Activated CD4-positive, alpha-beta T cell treated with anti-CD3 and anti-CD28 coated beads for 4 hours (primary cell): ENCODE measurements at places on chromosomes 11 and 22.

GRCh38 chr11:83835423-83835822, 549.3 kb upstream of the CCDC90B start:
- no peak for DNase-seq

GRCh38 chr11:71170624-71171423, 81.6 kb downstream of the SHANK2 start:
- no peak for DNase-seq

GRCh38 chr11:123543797-123544196, 110.6 kb downstream of the SCN3B start:
- DNase-seq, result no peak

GRCh38 chr11:17986711-17987220, 26.1 kb downstream of the SERGEF start:
- DNase-seq, result no peak

DNA sequence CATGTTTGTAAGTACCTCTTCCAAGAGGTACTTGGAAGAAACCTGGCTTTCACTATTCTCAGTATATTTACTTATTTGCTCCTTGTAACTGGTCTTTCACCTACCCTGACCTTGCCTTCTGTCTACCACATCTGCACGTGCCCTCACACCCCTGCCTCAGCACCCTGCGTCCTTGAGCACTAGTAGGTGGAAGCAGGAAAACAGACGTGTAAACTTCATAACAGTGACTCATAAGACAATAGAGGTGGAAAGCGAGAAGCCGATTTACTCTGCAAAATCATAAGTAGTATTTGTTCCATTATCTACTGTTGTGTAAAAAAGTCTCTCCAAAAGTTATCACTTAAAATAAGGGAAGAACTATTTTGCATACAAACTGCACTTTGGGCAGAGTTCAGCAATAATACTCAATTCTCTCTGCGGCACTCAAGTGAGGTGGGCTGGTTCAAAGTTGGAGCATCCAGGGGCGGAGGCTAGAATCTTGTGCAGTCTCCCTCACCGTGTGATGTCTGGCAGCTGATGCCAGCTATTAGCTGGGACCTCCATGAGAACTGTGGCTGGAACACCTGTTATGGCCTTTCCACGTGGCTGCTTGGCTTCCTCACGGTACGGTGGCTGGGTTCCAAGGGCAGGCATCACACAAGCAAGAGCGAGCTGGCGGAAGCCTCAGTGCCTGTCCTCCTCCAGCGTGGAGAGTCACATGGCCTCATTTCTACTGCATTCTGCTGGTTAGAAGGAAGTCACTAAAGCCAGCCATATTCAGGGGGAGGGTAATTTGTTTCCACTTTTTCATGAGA, 30.4 kb downstream of the PACS1 start:
- DNase-seq, result peak; percentile 56

DNA sequence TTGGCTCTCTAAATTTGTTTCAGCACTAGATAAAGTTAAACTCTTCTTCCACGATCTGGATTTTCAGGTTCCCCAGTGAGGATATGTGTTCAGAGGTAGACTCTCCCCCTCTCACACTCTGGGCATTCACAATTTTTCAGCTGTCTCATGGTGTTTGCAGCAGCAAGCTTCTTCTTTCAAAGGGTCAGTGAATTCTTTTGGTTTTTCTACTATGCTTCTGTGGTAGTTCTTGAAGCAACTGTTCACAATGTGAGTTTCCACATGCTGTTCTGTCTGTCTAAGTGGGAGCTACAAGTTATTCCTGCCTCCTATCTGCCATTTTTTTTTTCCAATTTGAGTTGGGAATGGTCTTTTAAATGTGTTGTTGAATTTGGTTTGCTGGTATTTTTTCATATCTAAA, 25.4 kb downstream of the CNTF start:
- DNase-seq, result no peak

- DNase-seq, result no peak
Observed at GRCh38 chr11:115117956-115118493, 386.2 kb downstream of the CADM1 start.

GRCh38 chr11:38446336-38446735, 1848.3 kb upstream of the RAG2 start:
- DNase-seq, result no peak

GRCh38 chr11:69574608-69575255, 66.2 kb upstream of the CCND1 start:
- DNase-seq, result no peak

- no peak for DNase-seq
Observed at GRCh38 chr11:134676516-134677287, 264.7 kb upstream of the B3GAT1 start.

GRCh38 chr11:32852207-32852606, 22.5 kb downstream of the PRRG4 start:
- DNase-seq, result no peak

DNA sequence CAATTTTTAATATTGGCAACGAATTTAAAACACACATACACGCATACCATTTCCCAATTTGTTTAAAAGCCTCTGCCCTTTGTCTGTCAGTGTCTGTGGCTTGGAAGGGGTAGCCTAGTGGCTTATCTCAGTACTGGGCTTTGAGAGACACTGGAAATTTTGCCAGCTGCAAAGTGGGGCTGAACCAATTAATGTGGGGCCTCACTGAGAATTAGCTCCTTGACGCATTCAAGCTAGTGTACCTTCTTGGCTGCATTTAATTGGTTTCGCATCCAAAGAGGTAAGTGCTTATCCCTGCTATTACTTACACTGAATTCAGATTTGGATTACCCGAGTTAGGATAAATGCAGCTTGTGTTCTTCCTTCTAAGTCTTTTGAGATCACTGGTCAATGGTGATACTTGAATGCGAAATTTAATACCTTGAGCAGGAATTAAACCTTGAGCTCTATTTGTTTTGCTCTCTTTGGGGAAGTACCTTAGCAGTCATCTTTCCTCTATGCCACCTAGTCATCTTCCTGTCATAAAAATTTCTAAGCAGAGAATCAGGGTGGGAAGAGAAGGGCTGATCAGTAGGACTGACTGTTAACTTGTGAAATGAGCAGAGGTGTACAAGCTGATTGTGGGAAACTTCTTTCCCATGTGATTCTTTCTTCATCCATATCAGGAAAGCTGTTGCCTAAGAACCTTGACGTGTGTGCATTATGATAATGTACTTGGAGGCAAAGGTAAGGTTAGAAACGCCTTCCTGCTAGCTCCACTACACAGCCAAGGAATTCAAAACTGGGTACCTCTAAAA, 187.7 kb upstream of the E2F8 start:
- DNase-seq, result no peak

DNA sequence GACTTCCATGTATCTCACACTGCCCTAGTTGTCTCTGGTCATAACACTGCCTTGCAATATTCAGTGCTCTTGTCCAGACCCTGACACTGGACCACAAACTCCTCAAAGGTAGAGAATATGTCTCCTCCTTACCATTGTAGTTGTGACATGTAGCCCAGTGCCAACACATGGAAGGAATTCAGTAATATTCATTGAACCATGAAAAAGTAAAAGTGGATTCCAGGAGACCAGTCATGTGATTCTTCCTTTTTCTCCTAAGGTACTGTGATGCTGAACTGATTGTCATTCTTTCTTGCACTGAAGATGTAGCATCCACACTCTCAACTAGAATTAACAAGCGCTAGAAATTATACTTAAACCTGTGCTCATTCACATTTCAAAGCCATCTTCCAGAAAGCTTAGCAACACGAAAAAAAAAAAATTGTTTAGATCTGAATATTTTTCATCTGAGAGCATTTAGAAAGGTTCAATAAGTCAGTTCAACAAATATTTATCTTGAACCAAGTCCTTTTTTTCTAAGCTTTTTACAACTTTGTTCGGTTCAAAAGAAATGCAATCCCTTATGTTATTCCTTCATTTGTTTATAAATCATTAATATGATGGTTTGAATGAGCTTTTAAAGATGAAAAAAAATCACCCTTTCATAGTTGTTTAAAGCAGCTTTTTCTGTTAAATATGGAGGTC, 224.7 kb upstream of the BLID start:
- DNase-seq, result no peak

DNA sequence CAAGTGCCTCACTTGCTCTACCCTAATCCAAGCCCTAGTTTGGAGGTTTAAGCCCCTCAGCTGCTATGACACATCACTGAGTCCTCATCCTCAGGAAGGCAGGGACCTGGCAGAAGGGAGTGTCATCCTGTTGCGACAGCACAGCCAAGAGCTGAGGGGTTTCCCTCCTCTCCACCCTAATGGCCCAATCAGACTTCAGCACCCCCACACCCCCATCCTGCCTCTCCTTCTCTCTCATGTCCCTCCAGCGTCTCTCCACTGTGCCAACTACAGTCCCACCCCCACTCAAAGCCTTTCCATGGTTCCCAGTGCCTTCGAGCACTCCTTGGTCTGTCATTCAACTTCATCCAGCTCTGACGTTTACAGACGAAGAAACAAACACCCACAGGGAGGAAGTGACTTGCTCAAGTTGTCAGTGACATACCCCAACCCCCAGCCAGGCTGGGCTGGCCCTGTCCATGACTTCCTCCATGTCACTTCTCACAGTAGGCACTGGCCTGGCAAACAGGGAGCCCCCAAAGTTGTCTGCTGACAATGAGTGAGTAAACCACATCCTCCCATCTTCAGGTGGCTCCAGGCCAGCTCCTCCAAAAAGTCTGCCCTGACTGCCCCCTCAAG, 15.6 kb downstream of the ARAP1 start:
- DNase-seq, result peak; percentile 60

DNA sequence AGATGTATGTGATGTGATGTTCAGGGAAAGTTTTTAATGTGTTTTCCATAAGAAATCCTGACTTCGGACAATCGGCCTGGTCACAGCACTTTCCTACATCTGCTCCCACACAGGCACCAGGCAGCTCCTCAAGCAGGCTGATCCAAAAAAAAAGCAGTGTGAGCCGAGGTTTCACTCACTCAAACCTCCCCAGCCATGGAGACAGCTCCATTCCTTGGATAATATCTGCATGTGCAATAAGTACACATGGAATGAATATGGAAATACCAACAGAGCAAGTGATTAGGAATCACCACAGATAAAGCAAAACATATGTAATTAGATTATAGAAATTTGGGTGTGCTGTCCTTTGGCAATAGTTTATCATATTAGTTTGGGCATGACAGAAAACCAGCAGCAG, 88.8 kb upstream of the API5 start:
- DNase-seq, result no peak

DNA sequence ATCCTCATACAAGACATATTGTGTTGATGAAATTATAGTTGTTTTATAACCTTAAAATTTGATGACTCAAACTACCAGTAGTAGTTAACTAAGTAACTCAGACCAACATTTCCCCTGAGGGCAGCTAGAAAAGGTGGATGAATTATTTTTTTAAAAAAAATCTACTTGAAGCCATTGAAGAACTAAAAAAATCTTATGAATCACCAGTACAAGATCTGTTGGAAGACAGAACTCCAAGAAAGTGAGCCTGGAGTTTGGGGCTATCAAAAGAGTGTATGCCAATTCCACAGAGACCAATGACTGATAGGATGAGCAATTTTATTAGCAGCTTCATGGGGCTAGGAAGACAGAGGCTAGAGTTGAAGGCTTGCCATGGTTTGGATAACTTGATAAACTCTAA, 72.4 kb downstream of the CYP2R1 start:
- DNase-seq, result no peak

DNA sequence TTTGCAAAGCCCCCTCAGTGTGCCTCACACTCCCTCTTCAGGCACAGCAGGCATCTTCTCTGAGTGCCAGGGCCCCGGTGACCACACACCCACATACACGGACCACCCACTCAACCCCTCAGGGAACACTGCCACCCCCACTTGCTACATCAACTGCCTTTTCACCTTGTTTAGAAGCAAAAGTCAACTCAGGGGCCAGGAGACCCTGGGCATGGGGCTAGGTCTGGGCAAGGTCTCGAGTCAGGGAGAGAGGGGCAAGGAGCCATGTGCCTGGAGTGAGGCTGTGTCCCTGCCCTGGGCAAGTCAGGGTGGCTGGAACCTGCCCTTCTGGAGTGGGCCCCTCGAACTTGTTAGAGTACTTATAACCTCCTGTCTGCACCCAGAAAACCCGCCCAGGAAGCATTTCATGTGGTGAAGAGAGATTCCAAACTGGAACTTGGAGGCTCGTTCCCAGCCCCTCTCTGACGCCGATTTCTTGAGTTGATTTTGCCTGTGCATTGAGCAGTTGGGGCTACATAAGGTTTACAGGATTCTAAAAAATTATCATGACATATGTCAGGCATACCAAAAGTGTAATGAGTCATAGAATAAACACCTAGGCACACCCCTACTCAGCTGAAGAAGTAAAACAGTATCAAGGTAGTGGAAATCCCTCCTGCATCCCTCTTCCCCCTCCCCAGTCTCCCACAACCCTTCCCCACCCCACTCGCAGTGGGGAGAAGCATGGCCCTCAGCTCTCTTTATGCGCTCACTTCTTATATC, 74.3 kb downstream of the MYEOV start:
- DNase-seq, result no peak

DNA sequence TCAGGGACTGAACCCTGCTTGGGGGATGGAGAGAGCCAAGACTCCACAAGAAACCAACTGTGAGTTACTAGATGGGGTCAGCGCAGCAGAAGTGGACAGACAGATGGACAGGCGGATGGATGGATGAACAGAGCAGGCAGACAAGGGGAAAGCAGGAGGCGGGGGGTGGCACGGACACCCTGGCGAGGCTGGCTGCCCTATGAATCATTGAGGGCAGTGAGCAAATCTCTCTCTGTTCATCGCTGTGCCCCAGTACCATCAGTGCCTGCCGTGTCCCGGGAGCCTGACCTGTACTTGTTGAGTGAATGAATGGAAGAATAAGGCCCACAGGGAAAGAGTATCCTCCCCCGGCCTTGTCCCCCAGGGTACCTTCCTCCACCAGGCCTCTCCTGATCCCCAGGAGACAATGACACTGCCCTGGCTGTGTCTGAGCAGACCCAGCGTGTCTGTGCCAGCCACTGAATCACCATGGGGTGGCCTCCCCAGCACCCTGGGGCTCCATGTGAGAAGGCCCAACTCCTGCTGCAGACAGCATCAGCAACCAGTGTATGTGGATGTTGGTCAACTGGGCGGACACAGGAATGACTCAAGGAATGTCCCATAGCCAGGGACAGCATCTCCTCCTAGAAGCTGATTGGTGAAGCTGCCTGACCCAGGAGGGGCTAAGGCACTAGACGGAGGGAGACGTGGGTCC, 5.1 kb upstream of the KLHL35 start:
- DNase-seq, result no peak

- DNase-seq, result no peak
Observed at GRCh38 chr22:38728871-38729796, 23.4 kb downstream of the GTPBP1 start.

DNA sequence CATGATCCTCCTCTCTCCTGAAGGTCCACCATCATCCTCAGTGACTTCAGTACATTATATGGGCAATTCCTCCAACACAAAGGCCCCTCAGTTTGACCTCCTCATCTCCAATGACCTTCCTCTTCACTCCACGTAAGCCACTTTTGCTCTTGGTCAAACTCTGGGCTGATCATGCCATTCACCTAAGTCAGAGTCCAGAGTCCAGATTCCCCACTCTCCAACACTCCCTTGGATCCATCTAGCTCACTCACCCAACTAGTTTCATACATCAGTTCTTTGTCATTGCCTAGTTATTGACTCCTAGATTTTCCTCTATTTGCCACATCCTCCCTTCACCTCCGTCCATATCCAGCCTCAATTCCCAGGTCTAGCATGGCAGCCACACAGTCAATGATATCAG, 30.5 kb upstream of the TTC12 start:
- no peak for DNase-seq
